Adipocyte (in vitro differentiated cells): ENCODE measurements at places on chromosomes 12 and 14.
A peak's percentile ranks its signal among the peaks of the same experiment; 100 is the strongest.

DNA sequence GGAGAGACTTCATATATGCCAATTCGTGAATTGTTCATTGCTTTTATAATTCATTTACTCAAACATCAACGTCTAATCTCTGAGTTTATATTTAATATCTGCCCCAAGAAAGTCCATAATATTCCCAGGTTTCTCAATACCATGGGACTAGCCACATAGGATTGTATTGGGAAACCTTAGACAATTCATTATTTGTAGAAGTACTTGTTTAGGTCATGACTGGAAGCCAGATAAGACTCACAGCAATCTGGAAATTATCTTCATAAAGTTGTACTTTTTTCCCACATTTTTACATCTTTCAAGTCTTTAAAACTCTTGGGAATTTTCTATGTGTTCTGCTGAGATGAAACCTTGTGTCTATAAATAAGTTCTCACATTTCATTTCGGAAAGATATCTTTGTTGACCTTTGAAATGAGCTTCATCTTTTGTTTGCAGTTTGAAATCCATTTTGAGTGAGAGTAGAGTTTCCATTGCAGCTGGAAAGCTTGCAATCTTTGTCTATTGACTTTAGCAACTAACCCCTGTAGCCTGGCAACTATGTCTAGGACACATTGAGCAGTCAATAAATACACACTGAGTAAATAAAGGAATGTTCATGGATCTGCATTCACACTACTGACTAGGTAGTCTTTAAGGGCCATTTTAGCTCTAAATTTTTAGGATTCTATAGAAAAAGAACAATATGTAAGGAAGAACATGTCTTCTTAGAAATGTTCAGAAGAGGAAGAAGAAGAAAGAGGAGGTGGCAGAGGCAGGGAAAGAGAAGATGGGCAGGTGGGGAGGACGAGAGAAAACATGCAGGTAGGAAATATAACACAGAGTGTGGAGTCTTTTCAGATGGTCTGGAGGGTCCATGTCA, 154.4 kb downstream of the LRIG3 start:
- DNase-seq, result peak; percentile 36

DNA sequence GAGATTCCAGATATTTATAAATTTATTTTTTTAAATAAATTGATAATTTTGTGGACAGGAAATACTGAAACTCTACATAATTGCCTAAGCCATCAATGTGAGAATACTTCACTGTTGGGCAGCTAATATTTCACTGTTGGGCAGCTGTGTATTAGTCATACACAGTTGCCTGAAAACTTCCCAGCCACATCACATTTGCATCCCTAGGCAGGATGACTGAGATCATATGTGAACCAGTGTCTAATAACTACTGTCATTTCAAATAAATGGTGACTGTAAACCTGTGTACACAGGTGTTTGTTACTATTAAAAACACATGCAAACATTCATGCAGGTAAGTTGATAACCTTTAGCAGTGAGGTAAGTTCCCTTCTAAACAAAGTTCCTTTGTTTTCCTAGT, 43.9 kb downstream of the TMTC3 start:
- DNase-seq, result peak; percentile 49

GRCh38 chr12:104109446-104110271, 28.4 kb downstream of the NFYB start:
- DNase-seq, result peak; percentile 44

DNA sequence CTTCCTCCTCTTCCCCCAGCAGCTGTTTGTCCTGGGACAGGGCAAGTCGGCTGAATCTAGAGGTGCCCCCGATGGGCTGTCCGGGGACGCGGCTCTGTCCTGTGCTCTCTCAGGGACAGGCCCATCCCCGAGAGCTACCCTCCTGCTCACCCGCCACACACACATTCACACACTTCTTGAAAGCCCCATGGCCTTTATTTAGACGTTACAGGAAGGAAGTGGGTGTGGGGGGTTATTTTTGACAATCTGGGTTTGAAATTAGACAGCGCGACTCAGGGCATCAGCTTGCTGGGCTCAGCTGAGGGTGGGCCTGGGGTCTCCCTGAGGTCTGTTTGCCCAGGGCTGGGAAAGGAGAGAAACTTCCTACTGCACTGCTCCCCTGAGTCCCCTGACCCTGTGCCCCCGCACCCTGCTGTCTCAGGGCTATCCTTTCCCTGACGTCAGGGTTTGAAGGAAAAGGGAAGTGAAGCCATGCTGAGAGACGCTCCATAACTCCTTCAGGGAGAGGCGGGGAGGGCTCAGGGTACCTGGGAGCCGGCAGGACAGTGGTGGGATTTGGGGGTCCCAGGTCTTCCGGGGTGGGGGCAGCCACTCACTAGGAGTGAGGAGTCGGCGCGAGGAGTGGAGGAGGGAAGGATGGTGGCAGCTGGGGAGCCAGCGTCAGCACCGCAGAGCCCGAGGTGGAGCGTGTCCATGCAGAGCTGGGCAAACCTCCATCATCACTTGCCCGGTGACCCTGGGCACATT, 8.1 kb downstream of the PTPN6 start:
- DNase-seq, result no peak

DNA sequence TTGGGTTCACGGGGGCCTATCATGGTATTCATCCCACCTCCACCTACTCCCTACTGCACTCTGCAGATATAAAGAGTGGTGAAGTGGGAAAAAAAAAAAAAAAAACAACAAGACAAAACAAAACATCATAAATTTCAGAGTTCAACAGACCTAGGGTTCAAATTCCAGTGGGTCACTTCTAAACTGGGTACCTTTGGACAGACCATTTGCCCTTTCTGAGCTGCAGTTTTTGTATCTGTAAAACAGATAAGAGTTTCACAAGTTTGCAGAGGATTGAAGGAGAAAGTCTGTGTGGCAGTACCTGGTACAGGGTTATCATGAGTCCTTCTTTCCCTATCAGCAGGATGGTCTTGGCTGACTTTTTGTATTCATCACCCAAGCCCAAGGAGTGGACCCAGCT, 211.2 kb upstream of the EEA1 start:
- no peak for DNase-seq

GRCh38 chr12:97308576-97309198, 153.9 kb upstream of the RMST start:
- peak; percentile 80 for DNase-seq

DNA sequence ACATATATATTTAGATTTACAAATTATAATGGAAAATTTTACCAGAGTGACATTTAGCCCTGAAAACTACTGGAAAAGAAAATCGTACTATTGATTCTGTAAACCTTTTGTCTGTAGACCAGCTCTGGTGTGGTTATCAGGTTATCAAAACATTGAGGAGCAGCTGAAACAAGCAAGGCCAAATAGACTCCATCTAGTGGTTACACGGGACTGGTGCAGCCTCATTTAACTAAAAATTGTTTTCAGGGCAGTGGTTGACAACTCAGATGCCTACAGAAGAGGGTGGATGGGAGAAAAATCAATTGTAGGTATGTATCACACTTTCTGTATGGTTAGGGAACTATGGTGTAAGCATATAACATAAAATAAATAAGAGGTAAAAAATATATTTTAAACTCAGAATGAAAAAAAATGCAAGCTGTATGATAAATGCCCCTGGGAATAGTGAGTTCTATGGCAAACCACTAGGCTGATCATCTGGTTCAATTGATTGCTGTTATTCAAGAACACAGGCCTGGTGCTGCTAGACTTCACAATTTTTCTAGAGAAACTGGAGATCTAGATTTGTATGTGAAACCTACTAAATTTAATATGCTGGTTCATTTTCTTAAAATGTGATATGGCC, 51.2 kb downstream of the ACSS3 start:
- peak; percentile 78 for DNase-seq
